ENCODE measurements at places on chromosomes 1 and 21. TPM values are rescaled to one million over a fixed set of nuclear protein-coding genes. Genes with fewer than 3 reads are reported as not detected.

The PRKAA2 gene
- total RNA-seq: 4.4 TPM

DNA sequence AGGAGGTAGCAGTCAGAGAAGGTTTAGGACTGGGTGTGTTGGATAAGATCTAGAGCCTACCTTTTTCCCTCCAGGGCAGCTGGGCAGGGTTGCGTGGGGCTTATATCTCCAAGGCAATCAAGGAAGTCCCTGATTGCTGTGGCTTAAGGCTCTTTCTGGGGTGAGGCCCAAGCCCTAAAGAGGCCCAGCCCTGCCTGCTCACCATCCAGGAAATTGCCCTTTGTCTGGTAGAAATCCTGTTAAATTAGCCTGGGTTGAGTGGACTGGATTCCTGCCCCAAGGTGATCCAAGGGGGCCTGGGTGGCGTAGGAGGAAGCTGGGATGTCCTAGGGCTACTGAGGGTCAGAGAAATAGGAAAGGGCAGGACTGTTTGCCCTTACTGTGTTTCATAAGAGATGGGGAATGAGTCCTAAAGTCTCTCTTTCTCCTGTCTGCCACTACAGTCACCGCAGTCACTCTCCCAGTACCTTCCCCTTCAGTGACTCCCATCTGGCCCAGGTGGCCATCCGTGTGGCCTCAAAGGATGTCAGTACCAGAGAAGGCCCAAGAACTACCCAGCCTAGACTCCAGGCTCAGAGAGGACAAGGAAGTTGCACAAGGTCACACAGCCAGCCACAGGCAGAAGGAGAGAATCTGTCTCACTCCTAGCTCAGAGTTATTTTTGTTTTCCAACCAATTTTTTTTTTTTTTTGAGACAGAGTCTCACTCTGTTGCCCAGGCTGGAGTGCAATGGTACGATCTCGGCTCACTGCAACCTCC lies 25.8 kb downstream of the MFSD2A start:
- no peak for DNase-seq

GRCh38 chr1:33045246-33045645 lies 8.6 kb upstream of the AK2 start:
- DNase-seq: no peak

DNA sequence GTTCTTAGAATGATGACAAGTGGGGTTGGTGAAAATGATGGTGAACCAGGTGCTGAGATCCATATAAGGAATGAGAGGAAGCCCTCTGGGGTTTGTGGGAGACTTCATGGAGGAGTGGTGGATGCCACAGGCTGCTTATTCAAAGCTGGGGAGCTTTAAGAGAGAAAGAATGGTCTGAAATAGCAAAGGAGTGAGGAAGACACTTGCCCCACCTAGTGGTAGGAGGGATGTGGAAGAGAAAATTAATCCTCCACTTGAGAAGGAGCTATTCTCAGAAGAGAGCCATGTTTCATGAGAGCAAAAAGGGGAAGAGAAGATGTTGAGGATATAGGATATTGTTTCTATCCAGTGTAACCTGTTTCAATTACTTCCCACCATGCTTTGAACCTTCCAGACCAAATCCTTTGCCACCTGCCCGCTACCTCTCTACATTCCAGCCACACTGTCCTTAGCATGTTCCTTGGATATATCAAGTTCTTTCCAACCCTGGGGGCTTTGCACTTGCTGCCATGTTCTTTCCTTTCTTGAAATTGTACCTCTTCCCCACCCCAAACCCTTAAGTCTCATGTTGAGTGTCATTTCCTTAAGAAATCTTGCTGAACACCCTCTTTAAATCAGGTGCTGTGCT lies 19.6 kb upstream of the ZNF648 start:
- peak; percentile 37 for DNase-seq

The RCC1 gene
- total RNA-seq: 15.5 TPM

GRCh38 chr1:185439727-185440415 lies 122.8 kb upstream of the IVNS1ABP start:
- DNase-seq: no peak

DNA sequence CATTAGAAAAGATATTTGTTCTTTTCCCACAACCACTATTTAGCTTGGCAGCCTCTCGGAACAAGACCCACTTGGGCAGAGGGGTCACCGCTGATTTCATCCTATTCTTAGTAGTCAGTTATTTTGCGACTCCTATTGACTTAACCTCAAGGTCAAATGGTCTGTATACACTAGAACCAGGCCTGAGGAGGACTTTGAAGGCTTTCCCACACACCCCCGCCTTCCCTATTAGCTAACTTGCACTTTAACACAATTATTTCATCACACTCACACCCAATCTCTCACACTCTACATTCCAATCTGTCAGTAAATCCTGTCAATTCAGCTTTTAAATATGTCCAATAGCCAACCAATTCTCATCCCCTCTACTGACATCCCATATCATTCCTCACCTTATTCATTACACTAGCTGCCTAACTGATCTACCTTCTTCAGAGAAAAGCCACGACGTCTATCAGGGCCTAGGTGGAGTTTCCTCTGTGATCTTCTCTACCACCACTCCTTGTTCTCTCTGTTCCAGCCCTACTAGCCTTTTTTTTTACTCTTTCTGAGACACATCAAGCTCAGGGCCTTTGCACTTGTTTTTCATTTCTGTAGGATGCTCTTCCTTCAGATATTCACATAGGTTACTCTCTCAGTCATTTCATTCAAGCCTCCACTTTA lies 1.0 kb upstream of the NIBAN1 start:
- no peak for DNase-seq

DNA sequence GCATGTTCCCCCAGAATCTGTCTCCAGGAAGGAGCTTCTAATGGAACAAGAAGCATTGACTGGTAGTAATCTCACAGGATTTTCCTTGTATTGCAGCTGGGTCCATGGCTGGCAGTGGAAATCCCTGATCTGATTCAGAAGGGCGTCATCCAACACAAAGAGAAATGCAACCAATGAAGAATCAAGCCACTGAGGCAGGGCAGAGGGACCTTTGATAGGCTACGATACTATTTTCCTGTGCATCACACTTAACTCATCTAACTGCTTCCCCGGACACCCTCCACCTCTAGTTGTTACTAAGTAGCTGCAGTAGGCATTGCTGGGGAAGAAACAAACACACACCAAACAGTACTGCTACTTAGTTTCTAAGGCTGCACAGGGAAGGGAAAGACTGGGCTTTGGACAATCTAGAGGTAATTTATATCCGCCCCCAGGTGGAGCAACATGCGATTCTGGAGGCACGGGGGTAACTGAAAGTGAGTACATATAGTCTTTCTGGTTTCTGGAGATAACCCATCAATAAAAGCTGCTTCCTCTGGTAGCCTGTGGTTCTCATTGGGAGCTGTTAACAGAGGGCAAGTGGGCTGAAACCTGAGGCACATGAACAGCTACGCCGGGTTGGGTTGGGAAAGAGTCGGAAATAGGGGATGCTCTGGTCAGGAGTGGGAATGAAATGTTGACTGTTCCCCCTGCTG lies 837 bp upstream of the USP21 start:
- DNase-seq: no peak

DNA sequence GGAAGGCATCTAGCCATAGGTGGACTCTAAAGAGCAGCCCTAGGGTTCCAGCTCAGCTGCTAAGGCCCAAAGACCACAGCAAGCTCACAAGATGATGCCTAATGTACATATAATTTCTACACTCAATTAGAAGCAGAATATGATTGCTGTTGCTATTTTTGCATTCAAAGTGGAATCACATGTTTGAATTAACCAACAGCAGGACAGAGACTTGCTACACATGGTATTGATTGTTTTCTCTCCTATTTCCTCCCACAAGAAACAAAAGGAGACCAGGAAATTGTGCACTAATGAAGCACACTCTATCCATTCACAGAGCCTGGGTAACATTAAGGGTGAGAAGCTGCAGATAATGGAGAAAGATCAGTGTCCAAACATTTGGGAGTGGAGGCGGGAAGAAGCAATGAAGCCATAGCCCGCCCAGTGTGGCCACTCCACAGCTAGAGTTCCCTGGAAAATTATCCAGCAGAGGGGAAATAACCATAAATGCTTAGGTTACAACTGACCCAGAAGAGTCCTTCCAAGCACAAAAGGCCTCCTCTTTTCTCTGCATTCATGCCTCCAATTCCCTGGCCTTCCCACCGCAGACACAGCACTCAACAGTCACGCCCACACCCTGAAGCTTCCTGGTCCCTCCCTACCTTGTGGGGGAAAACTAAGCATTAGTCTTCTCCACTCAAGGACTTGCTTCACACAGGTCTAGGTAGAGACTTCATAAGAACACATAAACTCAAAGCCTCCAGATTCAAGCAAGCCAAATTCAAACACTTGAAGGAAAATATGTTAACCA lies 7.5 kb downstream of the CNN3 start:
- no peak for DNase-seq

DNA sequence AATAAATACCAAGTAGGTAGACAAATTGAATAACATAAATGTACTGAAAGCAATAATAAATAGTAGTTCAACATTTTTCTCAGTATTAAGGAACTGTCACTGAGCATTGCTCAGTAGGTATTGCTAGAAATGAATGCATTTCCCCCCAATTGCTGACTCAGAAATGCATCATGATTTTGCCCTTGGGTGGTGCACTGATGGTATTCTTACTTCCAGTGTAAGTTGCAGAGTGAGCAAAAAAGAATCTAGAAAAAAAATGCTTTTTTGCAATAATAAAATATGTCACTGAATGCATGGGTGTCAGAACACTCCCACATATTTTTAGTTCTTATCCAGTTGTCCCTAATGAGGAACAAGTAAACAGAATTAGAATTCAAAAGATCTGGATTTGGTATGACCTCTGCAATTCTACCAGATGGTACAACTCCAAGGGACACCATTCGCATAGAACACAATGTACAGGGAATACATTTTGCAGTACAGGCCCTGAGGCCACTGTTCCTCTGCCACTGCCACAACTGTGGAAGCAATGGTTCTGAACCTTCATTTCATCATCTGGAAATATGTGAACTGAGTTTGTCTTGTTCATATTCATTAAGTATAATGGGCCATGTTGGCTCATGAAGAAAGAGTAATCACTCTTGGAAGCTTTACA lies 78.0 kb downstream of the ATP6V1G3 start:
- DNase-seq: no peak

- no peak for DNase-seq
These were observed 464.9 kb downstream of the CAMTA1 start for GRCh38 chr1:7250176-7250575.

- DNase-seq: no peak
These were observed 17.6 kb downstream of the TTC39A start for GRCh38 chr1:51312718-51313117.

The NIT1 gene
- 29.4 TPM for total RNA-seq

DNA sequence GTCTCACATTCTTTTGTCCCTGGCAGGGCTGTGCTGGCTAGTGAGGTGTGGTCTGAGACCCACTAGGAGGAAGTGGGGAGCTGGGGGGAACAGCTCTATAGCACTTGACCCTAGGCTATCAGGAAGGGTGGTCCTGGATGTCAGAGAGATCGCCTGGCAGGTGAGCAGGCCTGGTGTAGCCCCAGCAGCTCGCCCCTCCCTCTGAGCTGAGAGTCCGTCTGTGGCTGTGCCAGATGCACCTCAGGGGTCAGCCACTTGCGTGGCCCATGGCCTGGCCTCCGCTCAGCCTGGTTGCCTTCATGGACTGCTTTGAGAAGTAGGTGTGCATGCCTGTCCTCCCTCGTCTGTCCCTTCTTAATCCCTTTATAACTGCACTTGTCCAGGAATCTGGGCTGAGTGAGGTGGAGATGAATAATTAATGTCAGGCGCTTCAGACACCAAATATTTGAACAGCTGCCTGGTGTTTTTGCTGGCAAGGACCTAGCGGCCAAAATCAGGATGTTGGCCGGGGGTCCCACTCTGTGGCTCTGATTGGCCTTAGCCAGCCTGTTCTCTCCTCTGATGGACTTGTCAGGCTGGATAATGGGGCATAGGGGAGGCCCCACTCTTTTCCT lies 30.5 kb downstream of the TMEM53 start:
- no peak for DNase-seq

The SHE gene
- total RNA-seq: 20.5 TPM

DNA sequence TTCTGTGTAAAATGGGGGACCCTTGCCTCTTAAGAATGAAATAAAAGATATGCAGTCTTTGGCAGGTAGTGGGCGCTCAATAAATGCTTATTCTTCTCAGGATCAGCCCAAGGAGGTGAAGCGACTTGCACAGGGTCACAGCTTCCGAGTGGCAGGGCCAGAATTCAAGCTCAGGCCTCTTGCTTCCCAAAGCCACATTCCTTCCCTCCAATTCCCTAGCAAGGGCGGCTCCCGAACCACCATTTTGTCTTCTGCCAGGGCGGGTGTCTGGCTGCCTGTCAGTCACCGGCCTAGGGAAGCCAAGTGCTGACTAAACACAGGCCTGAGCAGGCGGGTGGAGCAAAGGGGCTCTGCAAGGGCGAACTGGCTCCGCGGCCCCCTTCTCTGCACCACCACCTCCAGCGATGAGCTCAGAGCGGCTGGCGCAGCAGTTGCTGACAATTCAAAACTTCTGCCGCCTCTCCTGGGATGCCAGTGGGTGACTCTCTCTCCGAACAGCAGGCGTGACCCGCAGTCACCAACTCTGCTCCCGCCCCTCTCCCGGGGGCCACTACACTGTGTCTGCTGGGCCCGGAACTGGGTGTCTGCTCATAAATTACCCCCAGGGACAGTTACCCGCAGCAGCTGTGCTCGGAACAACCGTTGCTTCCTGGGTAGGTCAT lies 10.8 kb downstream of the GPR3 start:
- DNase-seq: peak; percentile 66

- DNase-seq: no peak
These were observed 38.9 kb downstream of the PLPP3 start for GRCh38 chr1:56540467-56540866.

DNA sequence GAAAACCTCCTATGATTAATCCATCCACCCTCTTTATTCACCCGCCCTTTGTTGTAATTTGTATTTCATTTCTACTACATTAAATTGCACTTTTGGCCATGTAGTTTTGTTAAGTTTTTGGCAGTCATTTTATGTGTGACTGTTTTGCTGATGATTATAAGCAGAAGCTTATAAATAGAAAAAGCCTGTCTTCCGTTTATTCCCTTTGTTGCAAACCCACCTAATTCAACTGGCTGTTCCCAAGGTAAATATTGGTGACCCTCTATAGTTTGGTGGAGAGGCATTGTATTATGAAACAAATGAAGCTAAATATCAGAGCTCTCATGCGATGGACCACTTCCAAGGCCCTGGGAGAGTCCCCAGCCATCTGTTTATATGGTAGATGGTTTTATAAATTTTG lies 36.7 kb upstream of the IGSF3 start:
- DNase-seq: no peak

The CYP4A22 gene
- not detected for total RNA-seq

- DNase-seq: no peak
These were observed 2.4 kb upstream of the PADI4 start for GRCh38 chr1:17305576-17306095.

The ZNF593OS gene
- not detected for total RNA-seq

The C1orf226 gene
- 5.3 TPM for total RNA-seq

- DNase-seq: no peak
These were observed 31.7 kb upstream of the DNAH14 start for GRCh38 chr1:224897529-224898327.

DNA sequence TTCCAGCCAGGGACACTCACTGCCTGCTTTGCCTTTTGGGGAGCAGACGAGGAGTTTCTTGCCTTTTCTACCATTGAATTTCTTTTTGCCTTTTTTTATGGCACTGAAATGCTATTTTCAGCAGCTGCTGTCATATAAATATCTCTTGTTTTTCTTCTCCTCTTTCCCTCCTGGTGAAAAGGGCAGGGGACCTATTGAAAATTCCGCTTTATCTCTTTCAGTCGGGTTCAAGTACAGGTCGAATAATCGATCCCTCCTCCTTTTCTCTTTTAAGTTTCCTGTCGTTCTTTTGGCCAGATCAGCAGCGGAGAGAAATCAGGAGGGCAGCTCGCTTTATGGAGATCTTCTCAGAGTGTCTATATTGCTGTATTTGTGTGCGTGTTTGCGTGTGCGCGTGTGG lies 67.4 kb upstream of the CASZ1 start:
- DNase-seq: no peak
